ENCODE measurements at places on chromosomes 7 and 10.

DNA sequence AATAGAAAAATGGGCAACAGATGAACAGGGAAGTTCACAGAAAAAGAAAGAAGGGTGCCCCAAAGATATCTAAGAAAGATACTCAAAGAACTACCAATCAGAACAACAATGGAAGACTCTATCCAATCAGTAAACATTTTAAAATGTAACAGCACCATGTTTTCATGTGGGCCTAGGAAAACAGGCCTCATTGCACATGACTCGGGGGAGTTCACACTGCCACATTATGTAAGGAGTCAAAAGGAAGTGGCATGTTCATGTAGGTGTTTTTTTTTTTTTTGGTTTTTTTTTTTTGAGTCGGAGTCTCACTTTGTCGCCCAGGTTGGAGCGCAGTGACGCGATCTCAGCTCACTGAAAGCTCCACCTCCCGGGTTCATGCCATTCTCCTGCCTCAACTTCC lies 132.2 kb downstream of the USP6NL start:
- no peak for DNase-seq

- DNase-seq = no peak
Measured at GRCh38 chr10:78260680-78261079, 227.0 kb downstream of the RPS24 start.

GRCh38 chr10:100567826-100568225 lies 32.1 kb downstream of the HIF1AN start:
- no peak for DNase-seq

DNA sequence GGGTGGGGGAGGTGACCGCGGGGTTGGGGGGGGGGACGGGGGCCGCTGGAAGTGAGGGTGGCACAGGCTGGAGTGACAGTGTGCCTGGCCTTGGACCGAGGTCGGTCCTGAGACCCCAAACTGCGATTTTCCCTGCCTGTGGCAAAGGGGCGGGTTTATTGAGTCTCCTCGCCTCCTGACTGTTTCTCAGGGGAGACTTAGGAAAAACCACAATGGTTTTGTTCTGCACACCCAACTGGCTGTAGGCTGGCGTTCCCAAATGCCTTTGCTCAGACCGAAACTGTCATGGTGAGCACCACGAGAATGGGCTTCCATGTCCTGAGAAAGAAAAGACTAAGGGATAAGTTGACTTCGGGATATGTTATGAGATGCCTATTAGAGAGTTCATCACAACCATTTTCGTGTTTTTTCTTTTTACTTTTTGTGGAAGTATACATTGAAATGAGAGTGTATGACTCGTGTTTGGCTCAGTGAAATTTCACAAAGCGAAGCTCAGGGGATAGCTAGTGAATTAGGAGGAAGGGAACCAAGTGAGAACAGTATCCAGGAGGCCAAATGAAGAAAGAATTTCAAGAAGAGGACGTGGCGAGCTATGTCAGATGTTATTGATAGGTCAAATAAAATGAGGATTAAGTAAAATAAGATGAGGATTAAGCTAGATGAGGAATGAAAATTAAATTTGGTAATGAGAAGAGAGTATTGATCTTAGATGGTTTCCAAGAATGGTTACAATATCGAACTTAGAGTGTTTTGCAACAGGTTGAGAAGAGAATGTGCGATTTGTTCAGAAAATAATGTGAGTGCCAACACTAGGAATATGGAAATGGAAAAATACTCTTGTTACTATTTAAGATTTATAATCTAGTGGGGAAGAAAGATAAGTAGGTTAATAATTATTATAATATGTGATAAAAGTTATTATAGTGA lies 918 bp downstream of the NET1 start:
- no peak for DNase-seq

- DNase-seq = no peak
Measured at GRCh38 chr10:67306588-67307205, 380.9 kb downstream of the LRRTM3 start.

DNA sequence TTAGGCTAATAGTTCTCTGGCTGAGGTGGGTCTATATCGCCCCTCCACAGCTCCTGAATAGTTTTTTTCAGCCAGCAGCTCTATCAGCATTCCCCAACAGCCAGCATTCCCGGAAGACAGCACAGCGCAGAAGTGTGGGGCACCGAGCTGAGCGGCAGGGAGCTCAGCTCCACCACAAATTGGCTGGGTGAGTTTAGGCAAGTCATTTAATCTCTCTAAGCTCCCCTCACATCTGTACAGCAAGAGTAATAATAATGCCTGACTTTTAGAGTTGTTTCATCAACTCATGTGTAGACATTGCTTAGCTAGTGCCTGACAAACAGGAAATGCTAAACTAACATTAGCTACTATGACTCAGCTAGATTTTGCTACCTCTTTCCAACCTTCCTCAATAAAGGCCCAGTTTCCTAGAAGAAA lies 247.9 kb upstream of the PTN start:
- no peak for DNase-seq

DNA sequence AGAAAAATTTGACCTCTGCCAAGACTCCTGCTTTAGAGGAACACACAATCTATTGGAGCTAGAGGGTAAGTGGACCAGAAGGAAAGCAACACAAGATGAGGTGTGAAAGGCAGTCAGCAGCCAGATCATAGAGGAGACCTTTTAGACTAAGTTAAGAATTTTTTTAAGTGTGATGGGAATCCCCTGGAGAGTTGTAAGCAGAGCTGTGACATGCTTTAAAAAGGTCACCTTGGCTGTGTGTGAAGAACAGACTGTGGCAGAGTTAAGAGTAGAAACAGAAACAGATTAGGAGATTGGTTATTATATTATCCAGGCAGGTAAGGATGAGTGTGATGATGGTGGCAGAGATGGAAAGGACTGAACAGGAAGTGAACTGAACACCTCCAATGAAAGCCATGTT lies 23.5 kb downstream of the CPEB3 start:
- no peak for DNase-seq

DNA sequence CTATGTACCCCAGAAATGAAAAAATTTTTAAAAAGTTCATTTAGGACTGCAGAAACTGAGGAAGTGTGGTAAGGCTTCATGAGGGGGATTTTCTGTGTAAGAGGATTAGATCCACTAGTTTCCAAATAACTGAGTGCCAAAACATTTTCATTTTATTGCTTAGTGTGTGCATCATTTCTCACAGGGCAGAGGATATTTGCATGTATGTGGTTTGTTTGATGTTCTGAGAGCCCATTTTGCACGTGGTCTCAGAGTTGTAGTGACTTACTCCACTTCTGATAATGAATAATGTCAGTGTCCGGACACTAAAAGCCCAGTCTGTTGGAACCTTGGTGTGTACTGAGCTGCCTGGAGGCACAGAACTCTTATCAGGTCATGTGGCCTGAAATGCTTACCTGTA lies 299.9 kb downstream of the AUTS2 start:
- DNase-seq = no peak

GRCh38 chr10:96275685-96276418 lies 4.5 kb upstream of the BLNK start:
- DNase-seq = no peak

DNA sequence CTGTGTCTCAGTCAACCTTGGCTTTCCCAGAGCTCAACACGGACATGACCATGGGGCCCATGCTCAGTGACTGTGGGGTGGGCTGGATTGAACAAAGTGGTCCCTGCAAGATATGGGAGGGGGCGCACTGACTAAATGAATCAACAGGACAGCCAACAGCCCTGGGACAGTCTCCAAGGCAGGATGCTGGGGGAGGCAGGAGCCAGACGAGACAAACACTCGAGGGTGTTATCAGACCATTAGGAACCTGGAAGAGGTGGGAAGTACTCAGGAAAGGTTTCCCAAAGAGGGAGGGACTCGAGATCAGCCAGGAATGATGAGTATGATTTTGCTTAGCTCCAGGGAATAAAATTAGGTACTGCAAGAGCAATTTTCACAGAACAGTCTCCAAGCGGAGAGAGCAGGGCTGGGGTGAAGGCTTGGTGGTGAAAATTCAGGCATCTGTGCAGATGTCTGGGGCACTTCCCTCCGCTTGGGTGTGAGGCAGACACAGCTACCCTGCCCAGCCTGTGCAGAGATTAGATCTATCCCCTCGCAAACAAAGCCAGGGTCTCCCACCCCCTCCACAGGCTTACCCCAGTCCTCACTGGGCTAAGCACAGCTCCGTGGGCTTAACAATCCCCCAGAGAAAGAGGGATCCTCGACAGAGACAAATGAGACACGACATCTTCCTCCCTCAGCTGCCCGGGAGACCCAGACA lies 261.1 kb upstream of the ZMIZ1 start:
- no peak for DNase-seq

DNA sequence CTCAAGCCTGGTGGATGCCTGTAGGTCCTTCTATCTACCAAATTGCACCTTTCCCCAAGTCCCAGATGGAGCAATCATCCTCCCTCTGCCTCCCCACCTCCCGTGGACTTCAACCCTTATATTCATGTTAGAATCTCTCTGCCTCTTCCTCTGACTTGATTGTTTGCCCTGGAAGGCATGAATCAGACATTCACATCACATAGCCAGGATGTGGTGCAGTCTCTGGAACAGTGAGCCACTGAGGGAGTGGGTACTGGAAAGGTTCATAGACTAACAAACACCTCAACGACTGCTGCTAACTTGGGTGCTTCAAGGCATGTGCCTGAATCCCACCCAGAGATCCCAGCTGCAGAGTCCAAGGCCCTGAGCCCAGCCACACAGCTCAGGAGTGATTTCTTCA lies 494.0 kb downstream of the TNS3 start:
- DNase-seq = no peak

DNA sequence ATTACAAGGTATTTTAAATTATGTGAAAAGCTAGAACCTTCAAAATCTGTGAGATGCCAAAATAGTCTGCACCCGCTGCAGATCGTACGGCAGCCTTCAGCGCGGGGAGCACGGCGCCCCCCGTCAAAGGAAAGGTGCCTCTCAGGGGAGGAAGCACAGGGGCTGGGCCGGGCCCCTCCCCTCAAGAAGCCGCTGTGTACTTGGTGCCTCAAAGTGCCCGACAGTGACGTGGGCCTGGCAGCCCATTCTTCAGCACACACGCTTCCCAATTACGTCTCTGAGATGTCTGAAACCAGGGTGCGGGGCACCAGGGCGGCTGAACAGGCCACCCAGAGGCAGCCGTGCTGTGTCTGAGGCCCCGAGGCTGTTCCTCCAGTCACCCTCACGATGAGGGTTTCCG lies 116.1 kb downstream of the INPP5A start:
- no peak for DNase-seq

DNA sequence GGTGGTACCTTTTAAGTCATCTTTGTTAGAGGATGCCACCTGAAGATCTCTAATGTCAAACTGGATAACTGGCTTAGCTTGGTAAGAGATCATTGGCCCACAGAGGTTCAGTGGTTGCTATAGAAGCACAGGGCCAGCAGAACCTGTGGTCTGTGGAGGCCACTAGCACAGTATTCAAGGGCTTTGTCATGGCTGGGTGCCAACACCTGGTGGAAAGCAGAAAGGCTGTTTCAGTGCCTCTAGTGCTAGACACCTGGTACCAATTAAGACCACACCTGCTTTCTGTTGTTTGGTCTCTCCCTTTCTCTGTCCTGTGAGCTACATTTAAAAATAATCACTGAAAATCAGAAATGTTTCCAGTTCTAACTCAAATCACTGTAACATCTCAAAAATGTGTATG lies 10.0 kb upstream of the PCGF5 start:
- no peak for DNase-seq

DNA sequence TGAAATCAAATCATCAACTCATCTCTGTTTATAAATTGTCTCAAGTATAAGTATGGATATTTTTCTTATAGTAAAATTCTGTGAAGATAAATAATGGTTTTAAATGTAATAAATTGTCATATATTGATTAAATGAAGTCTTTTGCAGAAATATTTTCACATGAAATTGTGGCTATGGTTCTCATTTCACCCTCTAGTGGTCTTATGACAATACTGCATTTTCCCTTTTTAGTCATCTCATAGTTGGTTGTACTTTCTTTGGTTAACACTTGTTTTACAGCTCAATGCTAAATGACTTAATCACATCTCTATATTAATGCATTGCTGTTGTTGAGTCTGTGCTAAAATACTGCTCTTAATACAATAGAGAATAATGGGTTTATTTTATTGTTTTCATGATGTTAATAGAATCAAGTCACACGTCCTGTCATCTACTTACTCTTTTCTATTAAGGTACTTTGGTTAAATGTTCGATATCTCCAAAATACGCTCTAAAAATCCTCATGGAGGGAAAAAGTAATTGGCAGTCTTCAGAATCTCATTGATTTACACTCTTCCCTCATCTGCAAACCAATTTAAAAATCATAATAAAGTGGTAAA lies 38.0 kb upstream of the CACNA2D1 start:
- DNase-seq = no peak

- DNase-seq = no peak
Measured at GRCh38 chr10:95122736-95123135, 53.4 kb upstream of the CYP2C8 start.

DNA sequence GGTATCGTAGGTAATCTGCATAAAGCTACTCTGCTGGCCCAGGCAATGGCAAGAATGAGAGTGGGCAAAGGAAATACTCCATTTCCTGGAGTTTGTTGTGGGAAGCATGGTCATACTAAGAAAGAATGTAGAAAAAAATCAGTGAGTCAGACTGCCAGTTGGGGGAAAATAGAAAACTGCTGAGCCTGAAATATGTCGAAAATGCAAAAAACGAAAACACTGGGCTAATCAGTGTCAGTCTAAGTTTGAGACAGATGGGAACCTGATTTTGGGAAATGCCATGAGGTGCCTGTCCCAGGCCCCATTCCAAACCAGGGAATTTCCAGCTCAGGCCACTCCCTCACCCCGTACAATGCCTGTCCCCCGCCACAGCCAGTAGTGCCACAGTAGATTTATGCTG lies 150.0 kb downstream of the ZNF33B start:
- DNase-seq = no peak

- DNase-seq = no peak
Measured at GRCh38 chr10:6343305-6344010, 140.7 kb downstream of the PFKFB3 start.

DNA sequence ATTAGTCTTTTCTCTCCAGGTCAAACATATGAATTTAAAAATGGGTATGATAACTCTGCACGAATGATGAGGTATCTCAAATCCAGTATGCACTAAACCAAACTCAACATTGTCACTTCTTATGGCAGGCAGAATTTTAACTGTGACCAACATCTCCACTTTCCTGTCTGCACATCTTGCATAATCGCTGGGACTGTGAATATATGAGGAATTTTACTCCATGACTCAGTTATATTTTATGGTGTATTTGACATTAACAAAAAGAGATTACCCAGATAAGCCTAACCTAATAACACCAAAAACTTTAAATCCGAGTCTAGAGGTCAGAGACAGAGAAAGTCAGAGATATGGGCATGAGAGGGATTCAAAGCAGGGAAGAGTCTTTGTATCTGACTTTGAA lies 454.5 kb upstream of the SEMA3D start:
- DNase-seq = no peak

Measured in activated CD4-positive, alpha-beta memory T cell treated with anti-CD3 and anti-CD28 coated beads, Interleukin-2, amount 10 ng/mL, durations not matched to agents 7 days and 5 days (primary cell).